ENCODE measurements at places on chromosomes 2 and 18.

DNA sequence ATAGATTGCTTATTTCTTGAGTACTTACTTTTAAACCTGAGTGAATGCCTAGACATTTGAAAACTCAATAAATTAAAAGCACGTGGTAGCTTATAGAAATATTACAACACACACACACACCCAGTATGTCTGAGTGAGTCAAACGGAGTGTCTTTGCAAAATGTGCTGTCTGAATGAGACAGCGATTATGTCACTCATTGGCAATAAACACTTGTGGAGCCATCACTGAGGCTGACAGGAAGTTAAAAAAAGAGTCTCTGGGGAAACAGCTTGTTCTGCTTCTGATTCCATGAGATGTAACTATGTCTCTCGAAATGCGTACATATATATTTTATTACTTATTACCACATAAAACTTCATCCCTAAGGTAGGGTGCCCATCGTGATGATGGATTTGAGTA is 22.3 kb upstream of the VPS4B start:
- no peak for DNase-seq

DNA sequence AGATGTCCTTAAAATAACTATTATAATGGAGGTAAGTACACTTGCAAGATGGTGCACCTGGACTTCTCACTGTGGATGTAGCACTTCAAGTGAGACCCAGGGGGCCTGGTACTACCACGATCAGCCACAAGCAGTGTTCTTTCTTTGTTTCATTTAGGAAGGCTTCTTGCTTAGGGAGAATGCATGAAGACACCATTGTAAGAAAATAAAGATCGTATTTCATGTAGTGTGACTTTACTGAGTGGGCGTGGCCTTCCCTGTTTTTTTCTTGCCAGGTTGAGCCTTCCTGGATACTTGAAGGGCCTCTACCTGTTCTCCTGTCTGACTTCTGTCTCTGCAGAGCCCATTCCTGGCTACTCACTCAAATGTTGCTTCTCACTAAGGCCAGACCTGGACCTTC is 615.6 kb upstream of the SOX11 start:
- no peak for DNase-seq

DNA sequence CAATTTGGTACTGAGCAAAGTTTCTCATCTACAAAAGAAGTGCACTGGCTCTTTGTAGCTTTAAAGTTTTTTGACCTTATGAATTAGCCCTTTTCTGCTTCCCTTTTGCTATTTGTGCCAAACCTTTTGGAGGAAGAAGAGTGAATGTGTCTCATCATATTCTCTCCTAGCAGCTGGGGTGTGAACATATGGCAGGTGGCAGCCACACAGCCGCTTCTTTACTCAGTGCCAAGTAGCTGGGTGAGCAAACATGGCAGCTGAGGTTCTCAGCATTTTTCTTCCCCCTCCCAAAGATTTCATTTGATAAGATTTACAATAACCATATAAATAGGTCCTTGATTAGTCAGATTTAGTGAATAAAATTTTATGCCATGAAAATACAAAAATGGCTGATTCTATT is 46.7 kb upstream of the STK17B start:
- DNase-seq, result no peak

DNA sequence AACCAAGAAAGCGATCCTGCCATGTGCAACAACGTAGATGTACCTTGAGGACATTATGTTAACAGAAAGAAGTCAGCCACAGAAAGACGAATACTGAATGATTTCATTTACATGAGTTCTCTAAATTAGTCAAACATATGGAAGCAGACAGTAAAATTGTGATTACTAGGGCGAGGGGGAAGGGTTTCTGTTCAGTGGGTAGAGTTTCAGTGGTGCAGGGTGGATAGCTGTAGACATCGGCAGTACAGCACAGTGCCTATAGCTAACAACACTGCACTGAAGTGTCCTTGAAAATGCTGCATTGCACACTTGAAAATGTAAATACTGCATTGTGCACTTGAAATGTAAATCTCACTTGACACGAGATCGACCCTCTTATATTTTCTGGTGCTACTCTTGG is 275.3 kb downstream of the GALR1 start:
- no peak for DNase-seq

GRCh38 chr18:29153091-29153490 is 976.2 kb upstream of the CDH2 start:
- DNase-seq, result no peak

Measured in activated T-cell treated with anti-CD3 and anti-CD28 coated beads, Interleukin-2, amount 50 U/mL, for 1 hour (primary cell).